CD4-positive, alpha-beta T cell treated with Interleukin-1 beta for 1 hour (primary cell): ENCODE measurements at places on chromosomes 6 and 20.

DNA sequence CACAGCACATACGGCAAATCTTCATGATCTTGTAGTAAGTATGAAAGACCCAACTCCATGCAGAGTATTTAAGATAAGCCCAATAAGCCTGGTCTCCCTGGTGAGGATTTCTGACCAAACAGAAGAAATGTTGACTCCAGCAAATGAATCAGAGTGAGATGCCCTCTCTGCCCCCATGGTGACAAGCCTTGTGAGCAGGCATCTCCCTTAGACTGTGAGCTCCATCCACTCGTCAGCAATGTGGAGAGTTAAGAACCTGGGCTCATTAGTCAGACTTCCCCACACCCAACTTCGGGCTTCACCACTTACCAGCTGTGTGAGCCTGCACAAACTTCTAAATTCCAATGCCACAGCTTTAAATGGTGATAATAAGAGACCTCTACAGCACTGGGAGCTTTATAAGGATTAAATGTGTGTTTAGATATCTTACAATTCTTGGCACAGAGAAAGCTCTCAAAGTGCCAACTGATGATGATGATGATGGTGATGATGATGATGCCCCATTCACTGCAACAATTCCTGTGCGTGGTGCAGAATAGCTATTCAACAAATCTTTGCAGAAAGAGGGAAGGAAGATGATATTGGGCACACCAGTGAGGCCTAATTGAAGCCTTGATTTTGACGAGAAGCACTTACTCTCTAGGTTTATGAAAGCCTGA, 253.4 kb upstream of the TAB2 start:
- no peak for DNase-seq

DNA sequence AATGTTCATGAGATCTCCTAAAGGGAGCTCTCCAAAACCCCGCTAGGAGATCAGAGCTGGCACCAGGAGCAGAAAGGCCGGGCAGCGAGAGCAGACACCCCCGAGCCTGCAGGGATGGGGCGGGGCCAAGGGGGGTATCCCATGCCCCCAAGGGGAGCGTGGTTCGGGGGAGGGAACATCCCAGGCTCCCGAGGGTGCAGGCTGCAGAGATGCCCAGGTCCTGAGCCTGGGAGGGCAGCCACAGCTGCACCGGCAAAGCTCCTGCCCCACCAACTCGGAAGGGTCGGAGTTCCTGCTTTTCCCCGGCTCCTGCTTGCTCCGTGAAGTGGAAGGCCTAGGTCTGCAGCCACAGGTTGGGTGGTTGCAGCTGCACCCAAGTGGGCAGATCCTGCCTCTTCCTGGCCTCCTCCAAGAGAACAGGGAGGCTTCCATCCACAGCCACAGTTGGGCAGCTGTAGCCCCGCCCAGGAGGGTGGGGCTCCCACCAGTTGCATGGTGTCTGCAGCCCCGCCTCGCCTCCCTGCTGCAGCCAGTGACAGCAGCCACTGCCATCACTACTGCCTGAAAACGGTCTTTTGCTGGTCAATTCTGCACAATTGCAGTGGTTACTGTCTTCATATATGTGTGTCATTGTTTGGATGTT, 13.4 kb upstream of the GMNN start:
- DNase-seq = no peak

DNA sequence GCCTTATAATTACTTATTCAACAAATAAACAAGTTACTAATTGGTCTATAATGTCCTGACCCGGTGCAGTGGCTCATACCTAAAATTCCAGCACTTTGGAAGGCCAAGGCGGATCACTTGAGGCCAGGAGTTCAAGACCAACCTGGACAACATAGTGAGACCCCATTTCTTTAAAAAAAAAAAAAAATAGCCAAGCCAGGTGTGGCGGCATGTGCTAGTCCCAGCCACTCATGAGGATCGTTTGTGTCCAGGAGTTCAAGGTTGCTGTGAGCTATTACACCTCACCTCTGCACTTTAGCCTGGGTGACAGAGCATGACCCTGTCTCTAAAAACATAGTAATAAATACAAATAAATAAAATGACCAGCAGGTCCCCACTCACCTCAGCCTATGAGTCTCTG, 9.8 kb upstream of the UBE2V1 start:
- DNase-seq = no peak

GRCh38 chr6:14706378-14706929, 539.4 kb upstream of the JARID2 start:
- no peak for DNase-seq

GRCh38 chr6:13045676-13046075, 282.7 kb downstream of the TBC1D7 start:
- no peak for DNase-seq
